Naive thymus-derived CD8-positive, alpha-beta T cell (primary cell): ENCODE measurements at places on chromosomes 2 and 18.

GRCh38 chr2:124024561-124025170 is 421 bp upstream of the CNTNAP5 start:
- H3K4me3 ChIP-seq: peak overlapping the region; percentile 38
- H3K36me3 ChIP-seq: no peaks in the 10 kb centered on the region
- no peaks in the 10 kb centered on the region for H3K4me1 ChIP-seq
- DNase-seq: no peak
- peak overlapping the region; percentile 43 for H3K27ac ChIP-seq
- peaks cover 27% of the 10 kb centered on the region for H3K27me3 ChIP-seq

DNA sequence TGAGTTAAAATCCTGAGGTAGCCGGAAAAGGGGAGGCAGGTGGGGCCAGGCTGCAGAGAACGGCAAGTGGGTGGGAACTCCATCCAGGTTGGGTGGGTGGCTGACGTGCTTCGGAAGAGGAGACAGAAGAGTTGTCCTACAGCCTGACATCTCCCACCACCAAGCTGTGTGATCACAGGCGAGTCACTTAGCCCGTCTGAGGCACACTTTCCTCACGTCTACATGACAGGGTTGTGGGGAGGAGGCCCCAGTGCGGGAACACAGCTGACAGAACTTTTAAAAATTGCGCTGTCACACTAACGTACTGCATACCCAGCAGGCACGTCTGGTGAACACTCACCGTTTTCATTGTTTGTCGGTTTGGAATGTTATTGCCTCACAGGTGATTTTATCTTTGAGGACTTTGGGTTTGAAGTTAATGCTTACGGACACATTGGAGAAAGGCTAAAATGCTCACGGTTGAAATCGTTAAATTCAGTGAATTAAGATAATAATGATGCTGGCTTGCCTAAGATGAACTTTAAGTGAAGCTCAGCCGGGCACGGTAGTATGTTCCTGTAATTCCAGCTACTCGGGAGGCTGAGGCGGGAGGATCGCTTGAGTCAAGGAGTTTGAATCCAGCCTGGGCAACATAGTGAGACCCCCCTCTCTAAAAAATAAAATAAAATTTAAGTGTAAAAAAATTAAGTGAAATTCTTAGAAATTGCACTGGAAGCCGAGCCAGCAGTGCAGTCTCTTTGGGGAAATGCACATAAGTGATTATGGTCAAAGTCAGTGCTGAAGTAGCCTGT is 8.9 kb downstream of the EMILIN2 start:
- H3K36me3 ChIP-seq: no peaks in the 10 kb centered on the region
- H3K4me3 ChIP-seq: no peak overlapping the region
- peaks cover 4% of the 10 kb centered on the region for H3K4me1 ChIP-seq
- no peak overlapping the region for H3K27ac ChIP-seq

DNA sequence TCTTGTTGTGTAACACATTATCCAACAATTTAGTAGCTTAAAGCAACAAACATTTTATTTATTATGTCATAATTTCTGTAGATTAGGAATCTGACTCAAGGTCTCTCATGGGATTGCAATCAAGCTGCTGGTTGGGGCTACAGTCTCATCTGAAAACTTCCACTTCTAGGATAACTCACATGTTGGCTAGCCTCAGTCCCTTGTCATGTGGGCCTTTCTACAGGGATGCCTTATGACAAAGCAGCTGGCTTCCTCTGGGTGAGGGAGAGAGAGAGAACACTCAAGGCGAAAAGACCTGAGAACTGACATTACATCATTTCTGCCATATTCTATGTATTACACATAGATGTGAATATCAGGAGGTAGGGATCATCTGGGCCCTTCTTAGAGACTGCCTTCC is 317.9 kb upstream of the VRK2 start:
- H3K4me1 ChIP-seq: no peaks in the 10 kb centered on the region
- DNase-seq: no peak
- H3K4me3 ChIP-seq: no peak overlapping the region
- H3K27ac ChIP-seq: no peak overlapping the region
- H3K36me3 ChIP-seq: peaks cover 2% of the 10 kb centered on the region

- peak overlapping the region; percentile 84 for H3K4me3 ChIP-seq
- no peak for DNase-seq
- no peaks in the 10 kb centered on the region for H3K36me3 ChIP-seq
- H3K4me1 ChIP-seq: peaks cover 5% of the 10 kb centered on the region
- no peak overlapping the region for H3K27ac ChIP-seq
- H3K27me3 ChIP-seq: peaks cover 12% of the 10 kb centered on the region
Observed at GRCh38 chr2:74715880-74716279, 61.8 kb downstream of the SEMA4F start.

DNA sequence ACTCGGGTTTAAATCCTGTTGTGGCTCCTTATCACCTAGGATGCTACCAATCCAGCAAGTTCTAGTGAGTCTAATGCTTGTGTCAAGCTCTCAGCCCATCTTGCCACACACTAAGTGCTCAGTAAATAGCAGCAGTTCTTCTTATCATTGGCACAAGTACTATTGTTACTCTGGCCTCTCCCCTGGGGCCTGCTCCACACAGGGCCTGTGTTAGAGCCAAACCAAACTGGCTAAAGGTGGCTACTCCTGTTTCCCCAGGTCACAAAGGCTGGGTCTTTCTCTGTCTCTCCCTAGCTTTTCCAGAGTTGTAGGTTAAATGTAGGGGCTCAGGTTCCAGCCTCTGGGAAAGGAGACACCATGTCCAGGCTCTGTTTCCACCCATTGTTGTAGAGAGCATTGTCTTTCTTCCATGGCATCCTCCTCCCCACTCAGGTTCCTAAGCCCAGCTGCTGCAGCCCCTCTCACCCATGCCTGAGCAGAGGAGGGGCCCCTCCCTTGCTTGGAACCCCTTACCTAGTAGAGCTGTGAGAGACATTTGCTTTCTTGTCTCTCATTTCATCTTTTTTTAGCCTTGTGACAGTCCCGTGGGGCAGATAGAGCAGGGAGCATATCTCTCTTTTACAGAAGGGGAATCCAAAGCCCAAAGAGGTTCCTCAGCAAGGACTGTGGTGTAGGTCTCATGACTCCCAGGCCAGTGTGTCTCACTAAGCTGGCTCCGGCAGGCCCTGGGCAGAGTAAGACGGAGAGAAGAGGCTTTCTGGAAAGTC is 56.4 kb upstream of the OTOF start:
- no peaks in the 10 kb centered on the region for H3K4me1 ChIP-seq
- no peak overlapping the region for H3K27ac ChIP-seq
- no peaks in the 10 kb centered on the region for H3K36me3 ChIP-seq
- H3K27me3 ChIP-seq: no peaks in the 10 kb centered on the region
- H3K4me3 ChIP-seq: no peak overlapping the region
- no peak for DNase-seq

DNA sequence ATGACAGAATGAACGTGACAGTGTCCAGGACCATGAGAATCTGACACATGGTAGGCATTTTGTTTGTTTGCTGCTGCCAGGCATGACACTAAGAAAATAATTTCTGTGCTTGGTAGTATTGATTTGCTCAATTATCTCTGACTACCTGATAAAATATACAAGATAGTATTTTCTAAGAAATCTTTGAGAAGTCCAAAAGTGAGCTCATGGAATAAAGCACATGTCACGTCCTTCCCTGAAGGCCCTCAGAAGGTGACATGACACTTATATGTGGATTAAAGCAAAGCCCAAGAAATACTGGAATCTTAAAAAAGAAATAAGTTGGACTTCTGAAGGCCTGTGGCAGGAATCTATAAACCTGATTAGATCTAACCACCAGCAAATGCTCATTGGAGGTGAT is 3.8 kb upstream of the TTN start:
- H3K4me1 ChIP-seq: no peaks in the 10 kb centered on the region
- no peak overlapping the region for H3K27ac ChIP-seq
- no peaks in the 10 kb centered on the region for H3K36me3 ChIP-seq
- no peaks in the 10 kb centered on the region for H3K27me3 ChIP-seq

DNA sequence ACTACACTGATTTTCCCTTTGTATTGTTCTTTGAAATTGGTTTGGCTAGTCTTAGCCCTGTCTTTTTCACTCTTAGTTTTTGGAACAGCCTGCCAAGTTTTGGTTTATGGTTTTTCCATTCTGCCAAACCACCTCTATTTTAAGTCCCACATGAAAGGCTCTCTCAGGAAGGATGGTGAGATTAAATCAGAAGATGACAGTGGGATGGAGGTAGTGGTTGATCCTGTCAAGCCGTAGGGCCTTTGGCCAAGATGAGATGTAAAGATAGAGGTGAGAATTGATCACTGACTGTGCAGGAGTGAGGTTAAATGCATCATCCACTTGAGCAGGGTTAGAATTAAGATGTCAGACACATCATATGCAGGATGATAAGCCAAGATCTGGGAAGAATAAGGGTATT is 948.5 kb downstream of the SLC4A3 start:
- no peaks in the 10 kb centered on the region for H3K36me3 ChIP-seq
- no peak overlapping the region for H3K27ac ChIP-seq
- H3K27me3 ChIP-seq: peaks cover 5% of the 10 kb centered on the region
- DNase-seq: no peak
